ENCODE measurements at places on chromosomes 2 and 18.
A peak's percentile ranks its signal among the peaks of the same experiment; 100 is the strongest.

DNA sequence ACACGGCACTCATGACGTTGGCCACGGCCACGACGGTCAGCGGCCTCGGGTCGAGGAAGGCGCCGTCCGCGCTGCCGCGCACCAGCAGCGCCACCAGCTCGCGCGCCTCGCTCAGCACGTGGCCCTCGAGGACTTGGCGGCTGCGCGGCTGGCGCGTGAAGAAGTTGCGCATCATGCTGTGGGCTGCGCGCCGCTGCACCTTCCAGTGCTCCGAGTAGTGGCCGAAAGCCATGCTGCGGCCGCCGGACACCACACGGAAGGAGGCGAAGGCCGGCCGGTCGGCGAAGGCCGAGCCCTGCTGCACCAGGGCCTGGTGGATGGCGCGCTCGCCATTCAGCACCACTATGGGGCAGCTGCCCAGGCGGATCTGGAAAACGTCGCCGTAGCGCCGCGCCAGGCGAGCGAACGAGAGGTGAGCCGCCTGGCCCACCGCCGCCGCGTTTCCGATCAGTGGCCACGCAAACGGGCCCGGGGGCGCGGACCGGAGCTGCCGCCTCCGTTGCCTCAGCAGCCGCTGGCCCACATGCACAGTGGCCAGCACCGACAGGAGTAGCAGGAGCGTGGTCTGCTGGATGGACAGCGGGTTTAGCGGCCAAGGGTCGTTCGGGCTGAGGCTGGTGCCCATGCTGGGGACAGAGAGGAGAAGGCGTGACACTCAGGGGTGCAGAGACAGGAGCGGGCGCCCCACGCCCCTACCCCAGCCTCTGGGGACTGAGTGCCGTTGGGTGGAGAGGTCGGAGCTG is 1.0 kb downstream of the CYP1B1 start:
- peak; percentile 16 for DNase-seq

DNA sequence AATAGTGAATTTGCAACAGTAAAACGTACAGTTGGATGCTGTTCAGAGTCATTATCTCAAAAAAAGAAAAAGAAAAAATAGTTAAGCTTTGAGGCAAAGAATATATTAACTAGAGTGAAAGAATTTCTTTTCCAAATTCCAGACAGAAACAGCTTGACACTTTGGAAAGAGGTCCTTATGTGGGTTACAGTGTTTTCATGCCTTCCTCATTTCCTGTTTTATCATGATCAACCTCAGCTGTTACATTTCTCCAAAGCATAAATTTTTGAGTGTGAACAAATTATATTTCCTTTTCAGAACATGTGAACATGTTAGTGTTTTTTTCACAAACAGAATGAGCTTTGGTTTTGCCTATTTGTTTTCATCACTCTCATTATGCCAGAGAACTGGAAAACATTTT is 13.6 kb downstream of the FRZB start:
- no peak for DNase-seq

- DNase-seq = no peak
Measured at GRCh38 chr2:125870264-125870663, 785.7 kb upstream of the GYPC start.

GRCh38 chr2:241686324-241686649 is 328 bp downstream of the DTYMK start:
- no peak for DNase-seq

DNA sequence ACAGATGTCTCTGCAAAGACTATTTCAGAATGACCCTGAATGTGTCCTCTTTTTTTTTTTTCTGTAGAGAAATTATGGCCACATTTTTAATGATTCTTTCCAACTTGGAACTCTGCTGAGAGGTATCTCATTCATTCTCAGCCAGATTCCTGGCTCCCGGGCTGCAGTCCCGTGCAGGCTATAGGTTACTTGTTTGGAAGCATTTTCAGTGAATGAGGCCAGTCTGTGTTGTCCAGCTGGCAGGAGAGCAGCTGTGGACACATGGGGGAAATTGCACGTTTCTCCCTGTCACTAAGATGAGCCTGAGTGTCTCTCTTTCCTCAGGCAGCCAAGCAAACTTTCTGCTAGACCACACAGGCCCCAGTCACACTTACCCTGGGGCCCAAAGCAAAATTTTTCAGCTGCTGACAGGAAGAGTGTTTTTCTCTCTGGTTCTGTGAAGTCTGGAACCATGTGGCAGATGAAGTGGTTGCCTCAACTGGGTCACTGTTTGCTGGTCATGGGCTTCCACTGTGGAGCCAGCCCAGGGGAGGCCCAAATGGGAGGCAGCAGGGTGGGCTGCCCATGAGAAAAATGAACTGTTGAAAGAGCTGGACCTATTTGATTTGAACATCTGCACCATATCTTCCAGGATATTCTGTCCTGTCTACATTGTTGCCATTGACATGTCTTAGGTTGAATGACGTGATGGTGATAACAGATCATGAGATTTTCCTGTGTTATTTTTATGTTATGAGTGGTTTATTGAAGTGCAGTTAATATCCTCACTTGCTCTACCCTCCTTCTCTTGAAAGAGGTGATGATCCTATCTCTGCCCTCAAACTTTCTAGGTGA is 431.2 kb downstream of the LPIN1 start:
- peak; percentile 52 for DNase-seq

GRCh38 chr2:235983016-235983415 is 185.2 kb downstream of the GBX2 start:
- DNase-seq = no peak

- no peak for DNase-seq
Measured at GRCh38 chr2:31467426-31467825, 52.9 kb upstream of the XDH start.

DNA sequence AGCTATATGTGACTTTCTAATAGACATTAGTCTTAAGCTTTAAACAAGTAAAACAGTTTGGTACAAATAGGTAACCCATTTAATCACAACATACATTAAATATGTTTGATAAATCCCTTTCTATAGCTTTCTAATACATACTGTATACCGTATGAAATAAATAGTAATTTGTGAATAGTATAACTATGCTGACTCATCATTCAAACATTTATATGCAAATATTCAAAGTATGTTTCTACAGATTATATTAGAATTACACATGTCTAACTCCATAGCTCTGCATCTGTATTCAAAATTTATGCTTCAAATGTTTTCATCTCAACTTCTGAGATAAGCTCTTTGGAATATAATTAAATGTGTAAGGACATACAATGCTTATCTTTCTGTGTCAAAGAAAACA is 142.7 kb upstream of the ZNF804A start:
- DNase-seq = no peak

- DNase-seq = no peak
Measured at GRCh38 chr2:224381521-224382279, 20.2 kb downstream of the FAM124B start.

DNA sequence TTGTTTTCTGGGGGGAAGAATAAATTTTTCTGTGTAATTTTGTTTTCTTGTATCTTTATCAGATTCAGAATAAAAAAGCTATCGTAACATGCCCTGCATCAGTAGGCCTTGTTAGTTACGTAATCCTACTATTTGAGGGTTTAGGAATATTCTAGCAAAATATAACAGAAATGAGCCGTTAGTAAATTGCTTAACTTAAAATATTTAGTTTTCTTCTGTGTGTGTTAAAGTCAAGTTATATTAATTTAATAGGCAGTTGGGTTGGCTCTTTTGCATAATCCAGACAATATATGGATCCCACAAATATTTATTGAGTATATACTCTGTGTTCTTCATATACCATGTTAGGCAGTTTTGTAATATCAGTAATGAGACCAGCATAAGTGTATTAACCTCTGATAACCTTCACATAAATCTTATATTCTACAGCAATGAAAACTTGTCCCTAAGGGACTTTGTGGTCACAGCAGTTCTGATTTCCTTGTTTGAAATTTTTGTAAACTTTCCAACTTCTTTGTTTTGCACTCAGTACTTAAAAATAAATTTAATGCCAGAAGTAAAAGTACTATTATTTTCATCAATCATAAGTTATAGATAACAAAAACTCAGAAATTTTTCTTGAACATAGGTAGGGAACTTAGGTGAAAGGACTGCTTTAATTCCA is 151.9 kb downstream of the FMNL2 start:
- no peak for DNase-seq

GRCh38 chr2:135650721-135651120 is 90.9 kb upstream of the UBXN4 start:
- DNase-seq = no peak

- DNase-seq = no peak
Measured at GRCh38 chr18:61888622-61889021, 4.2 kb downstream of the RNF152 start.

DNA sequence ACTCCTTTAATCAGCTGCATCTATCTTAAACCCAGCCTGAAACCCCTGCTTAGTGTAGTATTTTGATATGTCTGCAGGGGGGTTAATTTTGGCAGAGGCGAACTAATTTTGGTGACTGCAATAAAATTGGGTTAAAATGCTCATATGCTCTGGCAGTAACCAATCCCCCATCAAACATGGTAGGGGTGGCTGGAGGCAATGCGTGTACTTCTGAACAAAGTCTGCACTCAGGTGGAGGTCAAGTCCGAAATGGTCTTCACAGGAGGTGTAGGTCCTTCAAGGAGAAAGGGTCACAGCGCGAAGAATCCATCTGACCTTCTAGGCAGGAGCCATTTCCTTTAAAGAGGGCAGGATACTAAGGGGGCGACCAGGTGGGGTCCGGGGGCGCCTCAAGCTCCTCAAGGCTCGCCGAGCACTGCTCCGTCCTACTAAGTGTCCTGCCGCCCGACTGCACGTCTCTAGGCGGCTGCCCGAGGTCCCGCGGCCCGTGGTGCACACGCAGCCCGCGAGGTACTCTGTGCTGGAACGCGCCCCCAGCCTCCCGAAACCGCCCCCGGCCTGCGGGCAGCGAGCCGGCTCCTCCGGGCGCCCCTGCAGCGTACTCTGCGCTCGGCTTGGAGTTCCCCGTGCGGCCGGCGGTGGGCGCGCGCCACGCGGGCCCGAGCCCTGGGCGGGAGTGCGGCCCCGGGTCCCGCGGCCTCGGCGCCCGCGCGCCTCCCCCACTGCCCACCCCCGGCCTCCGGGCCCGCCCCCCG is 1.7 kb upstream of the LDLRAD4 start:
- no peak for DNase-seq

DNA sequence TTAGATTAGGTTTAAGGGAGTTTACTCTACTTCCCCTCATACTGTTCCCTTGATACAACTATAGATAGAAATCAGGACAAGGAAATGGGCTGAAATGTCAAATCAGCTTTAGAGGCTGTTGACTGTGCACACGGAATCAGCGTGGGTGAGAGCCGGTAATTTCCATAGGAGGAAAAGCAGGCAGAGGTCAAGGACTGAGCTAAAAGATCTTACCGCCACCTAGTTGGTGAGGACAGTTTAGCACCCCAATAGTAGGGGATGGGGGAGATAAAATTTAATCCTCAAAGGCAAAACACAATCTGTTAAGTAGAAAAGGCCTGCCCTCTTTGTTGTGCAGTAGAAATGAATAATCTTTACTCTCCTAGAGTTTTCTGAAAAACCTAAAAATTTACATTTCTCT is 1154.5 kb upstream of the CHAC2 start:
- DNase-seq = no peak

GRCh38 chr2:36539631-36540030 is 58.3 kb downstream of the FEZ2 start:
- DNase-seq = no peak

- no peak for DNase-seq
Measured at GRCh38 chr2:136932700-136933099, 167.4 kb downstream of the THSD7B start.

DNA sequence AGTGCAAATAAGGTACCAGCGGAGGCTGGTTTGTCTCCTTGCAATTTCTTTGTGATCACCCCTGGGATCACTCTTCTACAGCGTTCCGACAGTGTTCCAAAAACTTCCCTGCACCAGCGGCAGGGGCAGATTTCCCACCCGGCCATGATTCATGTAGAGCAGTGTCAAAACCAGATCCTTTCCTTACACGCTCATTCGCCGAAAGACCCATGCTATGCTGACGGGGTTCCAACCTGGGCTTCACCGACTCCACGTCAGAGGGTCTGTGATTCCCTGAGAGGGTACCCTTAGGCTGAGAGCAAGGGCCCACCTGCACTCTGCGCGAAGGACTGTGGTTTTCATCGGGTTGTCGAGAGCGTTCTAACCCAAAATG is 423 bp upstream of the TTC27 start:
- DNase-seq = no peak

GRCh38 chr2:192090911-192091310 is 103.8 kb downstream of the TMEFF2 start:
- DNase-seq = no peak

GRCh38 chr2:105610576-105611332 is 134.0 kb upstream of the NCK2 start:
- DNase-seq = no peak

DNA sequence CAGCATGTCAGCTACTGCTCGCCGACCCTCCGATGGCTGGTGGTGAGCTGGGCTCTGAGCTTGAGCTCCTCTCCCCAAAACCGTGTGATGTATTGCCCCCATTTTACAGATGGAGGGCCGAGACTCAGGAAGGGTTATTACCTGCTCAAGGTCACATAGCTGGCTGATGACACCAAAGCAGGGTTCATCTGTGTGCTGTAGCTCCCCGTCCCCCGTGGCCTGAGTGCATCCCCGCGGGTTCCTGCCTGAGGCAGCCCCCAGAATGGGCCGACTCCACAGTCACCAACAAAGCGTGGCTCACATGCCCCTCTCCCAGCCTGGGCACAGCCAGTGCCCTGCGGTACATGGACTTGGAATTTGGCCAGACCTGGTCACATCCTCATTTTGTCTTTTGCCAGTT is 198.6 kb downstream of the TFCP2L1 start:
- no peak for DNase-seq

DNA sequence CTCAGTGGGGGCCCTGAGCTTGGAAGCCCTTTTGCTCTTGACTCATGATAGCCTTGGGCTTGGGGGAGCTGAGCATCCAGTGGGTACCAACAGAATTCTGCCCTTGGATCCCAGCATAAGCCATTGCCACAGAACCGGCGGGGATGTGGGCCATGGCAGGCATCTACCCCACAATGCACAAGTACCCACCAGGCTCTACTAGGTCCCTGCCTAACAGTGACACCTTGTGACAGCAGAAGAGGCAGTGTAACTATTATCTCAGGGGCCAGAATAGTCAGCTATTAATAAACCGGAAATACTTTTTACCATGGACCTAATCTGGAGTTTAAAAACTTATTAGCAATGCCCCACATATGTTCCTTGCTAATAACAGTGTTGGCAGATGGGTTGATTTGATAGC is 397.2 kb downstream of the TMEM182 start:
- DNase-seq = no peak

GRCh38 chr18:48393776-48394175 is 15.4 kb downstream of the ZBTB7C start:
- DNase-seq = no peak

DNA sequence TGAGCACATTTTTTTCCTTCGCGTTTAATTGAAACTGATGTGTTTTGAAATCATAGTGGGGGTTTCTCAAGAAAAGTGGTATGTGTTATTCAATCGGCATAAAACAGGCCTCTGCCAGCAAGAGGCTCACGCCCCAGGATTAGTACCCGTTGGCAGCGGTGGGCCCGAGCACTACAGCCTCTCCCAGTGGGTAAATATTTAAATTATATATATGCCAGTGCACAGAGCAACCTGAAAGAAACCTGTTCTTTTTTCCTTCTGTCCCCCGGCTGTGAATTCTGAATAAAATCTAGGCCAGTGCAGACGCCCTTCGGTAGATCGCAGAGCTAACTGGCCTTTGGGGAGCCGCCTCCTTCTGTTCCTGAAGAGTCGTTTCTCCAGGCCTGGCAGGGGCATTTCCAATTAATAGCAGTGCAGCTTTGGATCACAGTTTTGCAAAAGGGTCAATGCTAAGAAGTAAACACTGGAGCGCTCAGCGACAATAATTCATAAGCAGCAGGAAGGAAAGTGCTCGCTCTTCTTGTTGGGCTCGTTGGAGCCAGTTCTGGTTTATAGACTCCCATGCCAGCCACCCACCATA is 202.8 kb upstream of the SALL3 start:
- no peak for DNase-seq

- DNase-seq = no peak
Measured at GRCh38 chr2:229237270-229237669, 33.8 kb downstream of the PID1 start.

All from GM06990 (cell line).